ENCODE measurements at places on chromosomes 1 and 21. TPM values are rescaled to one million over a fixed set of nuclear protein-coding genes. Genes with fewer than 3 reads are reported as not detected.

DNA sequence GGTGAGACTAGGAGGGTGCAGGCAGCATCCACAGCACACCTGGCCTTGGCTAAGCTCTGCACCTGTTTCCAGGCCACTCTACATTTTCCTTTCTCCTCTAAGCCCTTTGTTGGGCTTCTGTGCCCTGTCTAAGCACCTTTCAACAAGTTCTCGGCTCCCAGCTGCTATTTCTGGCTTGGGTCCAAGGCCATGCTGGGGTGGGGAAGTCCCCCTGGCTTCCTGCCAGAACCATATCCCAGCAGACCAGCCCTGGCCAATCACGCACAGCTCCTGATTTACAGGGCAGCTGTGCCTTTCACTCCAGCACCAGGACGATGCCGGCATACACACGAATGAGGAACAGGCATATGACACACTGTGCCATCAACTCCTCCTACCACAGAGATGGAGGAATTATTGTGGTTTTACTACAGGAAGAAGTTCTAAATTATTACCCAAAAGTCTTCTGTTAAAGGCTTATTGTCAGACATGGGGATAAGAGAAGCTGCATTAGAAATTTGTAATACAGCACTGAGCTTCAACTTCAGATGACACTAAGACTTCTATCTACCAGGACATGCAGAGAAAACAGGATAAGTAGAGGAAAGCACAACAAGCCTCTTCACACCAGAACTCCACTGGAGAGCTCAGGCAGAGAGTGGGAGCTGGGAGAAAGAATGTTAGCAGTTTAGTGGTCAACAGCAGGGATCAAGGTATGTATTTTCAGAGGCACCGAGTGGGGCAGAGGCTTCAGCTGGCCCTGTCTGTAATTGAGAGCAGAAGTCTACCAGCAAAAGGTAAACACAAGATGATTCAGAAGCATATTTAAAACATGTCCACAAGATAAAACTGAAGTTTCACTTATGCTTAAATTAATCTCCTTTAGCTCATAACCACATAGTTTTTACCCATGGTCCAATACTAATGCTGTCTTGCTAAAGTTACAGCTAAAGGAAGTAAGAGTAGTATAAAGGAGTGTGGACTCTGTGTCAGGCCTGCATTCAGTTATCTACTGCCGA lies 37.4 kb downstream of the TRIT1 start:
- peak overlapping the region; percentile 69 for H3K27ac ChIP-seq
- peaks cover 15% of the 10 kb centered on the region for H3K4me1 ChIP-seq
- peak; percentile 89 for DNase-seq
- no peaks in the 10 kb centered on the region for H3K27me3 ChIP-seq
- H3K36me3 ChIP-seq = peaks cover 21% of the 10 kb centered on the region
- peak overlapping the region; percentile 9 for H3K4me3 ChIP-seq

- no peaks in the 10 kb centered on the region for H3K36me3 ChIP-seq
- H3K4me3 ChIP-seq = no peak overlapping the region
These were observed 211.6 kb downstream of the COL11A1 start for GRCh38 chr1:102896771-102897170.

GRCh38 chr1:27520651-27521050 lies 30.7 kb upstream of the WASF2 start:
- peaks cover 28% of the 10 kb centered on the region for H3K4me1 ChIP-seq
- DNase-seq = no peak
- no peaks in the 10 kb centered on the region for H3K36me3 ChIP-seq

- no peak overlapping the region for H3K27ac ChIP-seq
- DNase-seq = no peak
- peaks cover 57% of the 10 kb centered on the region for H3K36me3 ChIP-seq
- no peaks in the 10 kb centered on the region for H3K27me3 ChIP-seq
- no peaks in the 10 kb centered on the region for H3K4me1 ChIP-seq
These were observed 2.0 kb upstream of the SRM start for GRCh38 chr1:11061652-11062365.

DNA sequence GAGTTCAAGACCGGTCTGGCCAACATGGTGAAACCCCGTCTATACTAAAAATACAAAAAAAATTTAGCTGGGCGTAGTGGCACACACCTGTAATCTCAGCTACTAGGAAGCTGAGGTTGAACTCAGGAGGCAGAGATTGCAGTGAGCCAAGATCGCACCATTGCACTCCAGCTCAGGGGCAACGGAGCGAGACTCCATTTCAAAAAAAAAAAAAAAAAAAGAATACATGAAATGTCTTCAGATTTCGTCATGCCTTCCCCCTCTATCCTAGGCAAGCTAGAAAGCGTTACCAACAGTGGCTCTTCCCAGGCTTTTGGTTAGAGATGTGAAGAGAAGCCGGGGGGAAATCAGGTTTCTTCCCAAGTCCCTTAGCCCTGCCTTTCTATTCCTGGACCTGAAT lies 3.6 kb downstream of the TFF1 start:
- no peaks in the 10 kb centered on the region for H3K36me3 ChIP-seq
- H3K4me3 ChIP-seq = no peak overlapping the region
- H3K4me1 ChIP-seq = peaks cover 28% of the 10 kb centered on the region
- DNase-seq = no peak
- no peak overlapping the region for H3K27ac ChIP-seq

GRCh38 chr1:12158357-12159092 lies 8.3 kb upstream of the TNFRSF1B start:
- H3K36me3 ChIP-seq = peaks cover 6% of the 10 kb centered on the region
- peaks cover 42% of the 10 kb centered on the region for H3K4me1 ChIP-seq
- no peak overlapping the region for H3K27ac ChIP-seq

- H3K4me3 ChIP-seq = no peak overlapping the region
- DNase-seq = no peak
- H3K36me3 ChIP-seq = no peaks in the 10 kb centered on the region
- no peaks in the 10 kb centered on the region for H3K27me3 ChIP-seq
- no peak overlapping the region for H3K27ac ChIP-seq
- H3K4me1 ChIP-seq = no peaks in the 10 kb centered on the region
These were observed 12.5 kb downstream of the C1orf21 start for GRCh38 chr1:184399192-184399847.

- H3K4me3 ChIP-seq = no peak overlapping the region
- DNase-seq = no peak
- peaks cover 21% of the 10 kb centered on the region for H3K4me1 ChIP-seq
These were observed 4.2 kb downstream of the FABP3 start for GRCh38 chr1:31368611-31369107.

Gene ZSWIM5
- 0.24 TPM for total RNA-seq

Gene ZP4
- not detected for total RNA-seq
